Activated T-helper 1 cell treated with Interleukin-2 at 50 U/mL for 16 hours (primary cell): ENCODE measurements at places on chromosomes 5 and 9.

DNA sequence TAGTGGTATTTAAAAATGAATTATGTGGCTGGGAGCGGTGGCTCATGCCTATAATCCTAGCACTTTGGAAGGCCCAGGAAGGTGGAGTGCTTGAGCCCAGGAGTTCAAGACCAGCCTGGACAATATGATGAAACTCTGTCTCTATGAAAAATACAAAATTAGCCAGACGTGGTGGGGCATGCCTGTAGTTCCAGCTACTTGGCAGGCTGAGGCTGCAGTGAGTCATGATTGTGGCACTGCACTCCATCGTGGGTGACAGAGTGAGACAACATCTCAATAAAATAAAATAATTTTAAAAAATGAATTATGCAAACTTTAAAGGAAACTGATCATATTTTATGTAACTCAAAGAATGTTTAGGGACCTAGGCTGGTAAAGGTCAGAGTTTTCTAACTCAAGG, 310.8 kb upstream of the DMRT1 start:
- no peak for DNase-seq

DNA sequence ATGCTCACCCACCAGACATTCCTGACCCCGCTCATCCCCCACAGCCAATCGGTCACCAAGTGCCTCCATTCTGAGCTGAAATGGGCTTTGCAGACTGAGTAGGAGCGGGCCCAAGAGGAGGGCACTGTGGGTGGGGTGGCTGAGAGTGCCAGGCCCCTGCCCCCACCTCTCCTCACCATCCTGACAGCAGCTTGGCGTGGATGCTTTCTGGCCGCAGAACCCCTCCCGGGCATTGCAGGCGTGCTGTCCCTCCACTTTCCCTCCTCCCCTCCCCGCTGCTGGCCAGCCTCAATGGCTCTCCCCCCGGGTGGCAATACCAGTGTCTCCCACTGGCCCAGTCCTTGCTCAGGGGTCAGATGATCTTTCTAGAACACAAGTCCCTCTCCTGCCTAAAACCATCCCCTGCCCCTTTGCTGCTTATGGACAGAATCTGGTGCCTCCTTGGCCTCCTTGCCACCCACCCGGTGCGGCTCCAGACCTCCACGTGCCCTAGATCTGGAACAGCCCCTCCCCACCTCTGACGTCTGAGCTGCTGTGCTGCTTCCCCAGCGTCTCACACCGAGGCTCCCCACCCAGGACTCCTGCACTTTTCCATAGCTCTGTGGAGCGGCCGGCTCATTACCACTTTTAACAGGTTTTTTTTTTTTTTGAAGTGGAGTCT, 6.1 kb downstream of the FLT4 start:
- DNase-seq: no peak

GRCh38 chr5:73435759-73436534, 12.6 kb downstream of the FOXD1 start:
- DNase-seq: no peak

- DNase-seq: no peak
Measured at GRCh38 chr9:4197548-4197947, 102.3 kb downstream of the GLIS3 start.

- DNase-seq: no peak
Measured at GRCh38 chr9:93089481-93089991, 6.5 kb upstream of the CARD19 start.

- DNase-seq: no peak
Measured at GRCh38 chr5:21663082-21663481, 1190.1 kb downstream of the CDH12 start.

DNA sequence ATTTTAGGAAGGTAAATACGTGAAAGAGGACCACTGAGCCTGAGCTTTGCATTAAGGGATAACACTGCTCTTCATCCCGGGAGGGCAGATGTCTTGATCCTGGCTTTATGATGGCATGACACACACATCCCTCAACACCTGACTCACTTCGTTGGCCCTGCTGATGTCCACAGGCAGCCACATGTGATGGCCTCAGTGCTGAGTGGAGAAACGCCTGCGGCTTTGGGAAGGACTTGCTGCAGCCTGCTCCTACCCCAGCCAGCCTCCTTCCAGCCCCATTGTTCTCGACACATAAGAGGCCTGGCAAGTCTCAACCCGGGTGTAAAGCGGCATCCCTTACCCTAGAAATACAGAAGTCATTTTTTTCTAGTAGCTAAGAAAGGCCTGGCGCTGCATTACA, 169.0 kb downstream of the SYK start:
- no peak for DNase-seq

GRCh38 chr5:74903165-74903787, 37.1 kb upstream of the FAM169A start:
- DNase-seq: no peak

DNA sequence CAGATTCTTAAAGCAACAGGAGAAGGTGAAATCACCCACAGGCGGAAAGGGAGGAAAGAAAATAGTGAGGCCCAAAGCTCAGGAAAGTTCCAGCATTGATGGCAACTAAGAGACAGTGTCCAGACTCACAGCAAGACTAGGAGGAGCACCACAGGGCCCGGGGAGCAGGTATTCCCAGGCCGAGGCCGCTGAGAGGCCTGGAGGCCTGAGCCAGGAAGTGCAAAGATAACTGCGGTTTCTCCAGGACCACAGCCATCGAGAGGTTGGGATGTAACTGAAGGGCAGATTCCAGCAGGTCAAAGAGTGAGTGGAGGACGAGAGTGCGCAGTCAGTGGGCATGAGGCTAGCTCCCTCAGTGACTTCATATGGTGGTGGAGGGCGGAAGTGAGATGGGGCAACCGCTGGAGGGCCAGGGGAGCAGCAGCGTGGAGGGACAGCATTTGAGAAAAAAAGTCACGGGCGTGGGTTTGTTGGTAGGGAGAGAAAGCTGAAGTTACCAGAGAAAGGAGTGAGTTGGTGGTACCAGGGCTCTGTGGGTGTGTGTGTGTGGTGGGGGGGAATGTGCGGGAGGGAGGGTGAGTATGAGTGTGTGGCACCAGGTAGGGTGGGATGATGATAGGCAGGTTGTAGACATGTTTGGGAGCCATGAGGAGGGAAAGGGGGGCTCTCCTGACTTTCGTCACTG, 89.7 kb downstream of the PSD2 start:
- DNase-seq: no peak

DNA sequence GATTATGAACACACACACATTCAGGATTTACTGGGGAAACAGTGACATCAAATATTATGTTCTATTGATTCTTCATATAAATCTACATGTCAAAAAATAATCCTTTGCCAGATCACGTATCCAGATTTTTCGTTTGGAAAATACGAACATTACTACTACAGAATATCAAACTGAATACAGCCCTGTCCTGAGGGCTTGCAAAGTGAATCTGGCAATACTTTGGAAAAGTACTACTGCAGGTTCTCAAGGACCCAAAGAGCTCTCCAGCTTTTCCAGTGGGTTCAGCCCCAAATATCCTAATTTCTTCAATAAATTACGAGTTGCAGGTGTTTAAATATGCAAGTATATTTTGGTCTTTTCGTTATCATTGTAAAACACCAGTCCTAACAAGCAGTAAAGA, 411 bp upstream of the NDUFS4 start:
- no peak for DNase-seq

DNA sequence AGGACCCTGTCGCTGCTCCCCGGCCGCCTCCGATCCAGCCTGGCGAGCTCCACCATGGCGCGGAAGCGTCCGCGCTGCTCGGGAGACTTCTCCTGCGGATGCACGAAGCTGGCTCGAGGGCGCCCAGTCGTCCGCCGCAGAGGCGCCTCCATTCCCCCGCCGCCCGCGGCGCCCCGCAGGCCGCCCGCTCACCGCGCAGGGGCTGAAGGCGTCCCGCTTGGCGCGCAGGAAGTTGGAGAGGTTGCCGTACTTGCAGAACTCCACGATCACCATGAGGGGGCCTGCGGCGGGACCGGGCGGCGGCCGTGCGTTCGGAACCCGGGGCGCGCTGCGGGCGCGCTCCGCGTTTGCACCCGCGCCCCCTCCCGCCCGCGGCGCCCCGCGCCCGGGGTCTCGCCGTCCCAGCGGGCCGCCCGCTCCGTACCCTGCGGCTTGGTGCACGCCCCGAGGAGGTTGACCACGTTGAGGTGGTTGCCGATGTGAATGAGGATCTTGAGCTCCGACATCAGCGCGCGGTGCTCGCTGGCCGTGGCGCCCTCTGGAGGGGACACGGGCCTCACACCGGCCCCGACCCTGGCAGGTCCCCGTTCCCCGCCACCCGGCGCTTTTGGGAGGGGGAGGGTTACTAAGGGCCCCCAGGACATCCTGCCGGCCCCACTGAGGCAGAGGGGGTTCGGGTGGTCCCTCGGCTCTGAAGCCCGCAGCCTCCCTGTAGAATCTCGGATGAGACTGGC, 27.7 kb upstream of the SCGB3A1 start:
- DNase-seq: no peak

DNA sequence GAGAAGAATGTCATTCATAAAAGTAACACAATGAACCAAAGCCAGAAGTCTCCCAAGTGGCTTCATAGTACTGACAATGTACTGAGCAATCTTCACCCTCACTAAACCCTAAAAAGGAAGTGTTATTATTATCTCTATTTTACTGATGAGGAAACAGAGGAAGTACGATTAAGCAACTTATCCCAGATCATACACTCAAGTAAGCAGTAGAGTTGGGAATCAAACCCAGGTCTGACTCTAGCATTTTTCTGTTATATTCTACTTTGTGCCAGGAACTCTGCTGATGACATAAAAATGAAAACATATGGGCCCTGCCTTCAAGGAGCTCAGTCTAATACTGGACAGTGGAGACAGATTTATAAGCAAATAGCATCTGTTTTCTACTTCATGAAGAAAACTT, 109.2 kb downstream of the RAPGEF6 start:
- DNase-seq: no peak

- peak; percentile 19 for DNase-seq
Measured at GRCh38 chr9:34675048-34675714, 12.7 kb upstream of the CCL27 start.

DNA sequence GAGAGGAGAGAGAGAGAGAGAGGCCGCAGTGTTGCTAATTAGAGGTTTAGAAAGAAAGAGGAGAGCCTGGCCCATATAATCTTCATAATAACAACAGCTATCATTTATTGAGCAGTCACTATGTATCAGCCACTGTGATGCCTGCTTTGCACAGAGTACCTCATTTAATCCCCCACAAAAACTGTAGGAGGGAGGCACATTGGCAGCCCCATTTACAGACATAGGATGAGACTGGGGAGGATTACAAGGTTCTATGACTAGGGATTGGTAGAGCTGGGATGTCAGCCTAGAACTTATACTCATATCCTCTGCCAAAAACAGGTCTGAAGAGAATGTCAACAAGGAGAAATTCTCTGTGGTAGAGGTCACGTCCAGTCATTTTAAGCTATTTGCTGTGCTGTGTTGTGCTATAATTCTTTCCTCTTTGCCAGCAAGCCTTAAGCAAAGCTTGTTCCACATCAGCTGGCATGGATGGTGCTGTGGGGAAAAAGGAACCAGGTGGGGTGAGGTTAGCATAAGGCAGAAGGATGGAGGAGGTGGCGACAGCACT, 6.7 kb upstream of the GCNT4 start:
- DNase-seq: no peak

DNA sequence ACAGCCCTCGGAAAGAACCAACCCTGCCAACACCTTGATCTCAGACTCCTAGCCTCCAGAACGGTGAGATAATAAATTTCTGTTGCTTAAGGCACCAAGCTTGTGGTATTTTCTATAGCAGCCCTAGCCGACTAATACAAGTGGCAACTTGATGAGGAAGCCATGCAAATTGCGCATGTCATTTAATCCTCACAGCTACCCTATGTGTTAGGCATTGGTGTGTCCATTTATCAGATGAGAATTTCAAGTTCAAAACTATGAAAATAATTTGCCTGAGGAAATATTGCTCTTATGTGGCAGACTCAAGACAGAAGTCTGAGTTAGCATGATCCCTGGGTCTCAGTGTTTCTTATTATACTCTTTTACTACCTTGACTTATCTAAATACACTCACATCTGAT, 264.0 kb downstream of the PDE4D start:
- no peak for DNase-seq

- no peak for DNase-seq
Measured at GRCh38 chr9:113522858-113523257, 59.3 kb downstream of the RGS3 start.

- DNase-seq: no peak
Measured at GRCh38 chr5:16315501-16315900, 135.9 kb upstream of the MARCHF11 start.

DNA sequence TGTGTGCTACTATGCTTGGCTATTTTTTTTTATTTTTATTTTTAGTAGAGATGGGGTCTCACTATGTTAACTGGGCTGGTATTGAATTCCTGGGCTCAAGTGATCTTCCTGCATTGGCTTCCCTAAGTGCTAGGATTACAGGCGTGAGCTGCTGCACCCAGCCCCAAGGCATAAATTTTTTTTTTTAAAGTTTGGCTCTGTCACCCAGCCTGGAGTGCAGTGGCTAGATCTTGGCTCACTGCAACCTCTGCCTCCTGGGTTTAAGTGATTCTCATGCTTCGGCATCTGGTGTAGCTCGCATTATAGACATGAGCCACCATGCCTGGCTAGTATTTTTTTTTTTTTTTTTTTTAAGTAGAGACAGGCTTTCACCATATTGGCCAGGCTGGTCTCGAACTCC, 70.3 kb downstream of the RAB24 start:
- no peak for DNase-seq

DNA sequence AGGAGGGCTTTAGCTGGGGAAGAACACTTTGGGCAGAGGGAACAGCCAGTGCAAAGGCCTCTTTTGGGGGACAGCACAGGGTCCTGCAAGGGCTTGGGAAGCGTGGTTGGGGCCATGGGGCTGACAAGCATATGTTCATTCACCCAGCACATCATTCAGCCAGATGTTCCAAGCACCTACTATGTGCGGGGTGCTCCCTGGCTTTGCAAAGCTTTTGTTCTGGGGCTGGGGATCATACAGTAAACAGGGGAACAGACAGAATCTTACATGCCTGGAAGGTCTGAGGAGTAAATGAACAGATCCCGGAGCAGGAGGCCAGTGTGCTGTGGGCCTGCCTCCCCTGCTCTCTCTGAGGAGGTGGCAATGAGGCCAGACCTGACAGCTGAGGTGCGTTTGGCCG, 16.7 kb downstream of the PSD2 start:
- DNase-seq: no peak

DNA sequence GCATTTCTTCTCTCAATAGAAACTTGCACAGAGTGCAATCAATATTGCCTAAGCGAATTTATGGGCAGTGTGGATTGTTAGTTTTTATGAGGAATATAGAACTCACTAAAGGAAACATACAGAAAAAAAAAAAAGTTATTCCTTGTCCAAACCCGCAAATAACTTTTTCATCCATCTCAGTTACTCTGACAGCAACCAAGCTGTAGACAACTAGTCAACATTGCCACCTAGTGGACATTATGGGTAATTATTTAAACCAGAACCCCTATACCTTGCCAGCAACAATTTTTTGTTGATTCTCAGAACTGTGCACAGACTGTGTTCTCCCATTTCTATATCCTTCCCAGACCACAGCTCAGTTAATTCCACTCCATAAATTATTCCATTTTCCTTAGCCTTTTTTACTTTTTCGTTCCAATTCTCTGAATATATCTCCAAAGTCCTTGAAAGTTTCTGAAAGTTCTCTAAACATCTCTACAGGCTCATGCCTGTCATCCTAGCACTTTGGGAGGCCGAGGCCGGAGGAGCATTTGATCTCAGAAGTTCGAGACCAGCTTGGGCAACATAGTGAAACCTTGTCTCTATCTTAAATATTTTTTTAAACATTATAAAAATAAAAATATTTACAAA, 2.6 kb upstream of the AFAP1L1 start:
- no peak for DNase-seq
